Cortex of kidney (tissue), 1 donor: ENCODE measurements at places on chromosomes 12 and 14.

DNA sequence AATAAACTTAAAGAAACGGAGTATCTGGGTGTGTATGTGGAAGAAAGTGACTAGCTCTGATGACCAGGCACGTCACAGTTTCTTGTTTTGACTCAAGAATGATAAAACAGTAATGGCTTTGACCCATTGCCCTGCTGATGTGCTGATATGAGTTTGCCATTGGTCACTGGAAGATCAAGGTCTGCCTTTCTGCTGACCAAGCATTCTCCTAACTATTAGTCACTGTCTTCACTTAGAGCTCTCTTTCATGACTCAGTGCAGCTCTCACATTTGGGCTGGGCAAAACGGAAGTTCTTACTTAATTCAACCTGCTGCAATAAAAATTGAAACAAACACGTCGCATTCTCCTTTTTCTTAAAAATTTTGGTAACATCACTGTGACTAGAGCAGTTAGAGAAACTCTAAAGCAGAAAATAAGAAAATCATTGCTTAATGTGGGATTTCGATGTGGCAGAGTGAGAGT is 366.7 kb downstream of the BTG1 start:
- DNase-seq, result no peak

GRCh38 chr12:32072102-32072501 is 34.5 kb upstream of the BICD1 start:
- no peak for DNase-seq

DNA sequence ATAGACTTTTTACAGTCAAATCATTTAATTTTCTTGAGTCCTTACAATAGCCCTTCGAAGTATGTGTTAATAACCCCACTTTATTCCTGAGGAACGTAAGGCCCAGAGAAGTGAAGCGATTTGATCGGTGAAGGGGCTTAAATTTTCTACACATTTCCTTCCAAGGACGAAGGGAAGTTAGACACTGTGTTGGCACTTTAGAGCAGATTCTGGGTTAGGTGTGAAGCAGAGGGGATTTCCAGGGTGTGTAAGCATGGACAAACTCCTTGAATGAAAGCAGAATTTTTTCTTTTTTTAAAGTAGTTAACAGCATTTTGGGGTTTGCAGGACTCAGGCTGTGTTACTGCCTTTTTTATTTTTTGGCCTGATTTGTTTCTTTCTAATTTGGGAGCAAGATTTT is 38.9 kb downstream of the PRORP start:
- DNase-seq, result no peak

DNA sequence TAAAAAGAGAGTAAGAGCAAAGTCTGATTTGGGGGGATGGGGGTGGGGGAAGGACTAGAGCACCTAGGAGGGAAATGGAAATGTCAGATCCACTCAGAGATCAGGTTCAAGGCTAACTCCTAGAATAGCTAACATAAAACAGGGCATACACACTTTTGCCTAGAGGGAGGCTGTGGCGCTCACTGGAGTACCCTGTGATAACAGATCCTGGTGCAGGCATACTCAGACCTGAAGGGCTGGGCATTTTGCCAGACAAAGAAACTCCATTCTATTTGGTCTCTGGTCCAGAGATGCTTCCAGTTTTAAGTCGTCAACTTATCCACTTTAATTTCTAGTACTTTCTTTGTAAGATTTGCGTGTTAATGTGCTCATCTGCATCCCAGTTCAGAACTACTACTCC is 5.8 kb downstream of the CTDSP2 start:
- no peak for DNase-seq

DNA sequence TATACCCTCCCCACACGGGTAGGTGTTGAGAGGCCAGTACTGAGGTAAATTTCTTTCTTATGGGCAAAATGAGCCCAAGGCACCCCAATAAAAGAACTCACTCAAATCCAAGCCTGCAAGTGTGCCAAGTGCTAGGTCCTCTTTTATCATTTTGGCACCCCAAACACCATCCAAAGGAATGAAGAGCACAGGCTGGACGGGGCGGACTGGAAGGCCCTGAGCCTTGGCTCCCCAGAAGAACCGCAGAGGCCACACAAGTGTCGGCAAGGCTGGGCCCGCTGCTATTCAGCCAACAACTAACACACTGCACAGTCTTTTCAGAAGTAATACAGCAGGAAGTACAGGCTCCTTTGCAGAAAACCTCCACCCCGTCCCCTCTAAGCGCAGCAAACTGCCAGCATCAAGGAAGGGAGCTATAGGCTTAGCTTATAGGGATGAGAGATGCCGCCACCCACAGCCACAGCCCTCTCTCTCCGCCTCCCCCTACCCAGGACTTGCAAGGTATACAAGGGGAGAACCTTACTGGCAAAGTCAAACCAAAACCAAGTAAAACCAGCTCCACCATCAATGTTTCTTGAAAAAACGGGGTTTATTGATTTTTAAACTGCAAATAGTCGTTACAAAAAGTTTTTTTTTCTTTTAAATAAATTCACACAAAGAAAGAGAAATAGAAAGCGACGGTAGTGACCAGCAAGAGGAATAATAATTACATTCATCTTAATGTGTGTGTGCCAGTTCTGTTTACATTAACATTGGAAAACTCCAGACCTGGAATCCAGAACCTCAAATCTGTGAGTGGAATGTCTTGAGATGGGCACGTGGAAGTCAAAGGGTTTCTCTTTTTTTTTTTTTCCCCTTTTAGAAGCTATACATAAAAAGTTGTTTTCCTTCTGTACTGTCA is 5.5 kb downstream of the ZFP36L1 start:
- DNase-seq, result no peak

GRCh38 chr14:98957211-98958047 is 314.6 kb downstream of the BCL11B start:
- no peak for DNase-seq

- no peak for DNase-seq
Observed at GRCh38 chr12:96677363-96677762, 188.0 kb downstream of the CFAP54 start.

DNA sequence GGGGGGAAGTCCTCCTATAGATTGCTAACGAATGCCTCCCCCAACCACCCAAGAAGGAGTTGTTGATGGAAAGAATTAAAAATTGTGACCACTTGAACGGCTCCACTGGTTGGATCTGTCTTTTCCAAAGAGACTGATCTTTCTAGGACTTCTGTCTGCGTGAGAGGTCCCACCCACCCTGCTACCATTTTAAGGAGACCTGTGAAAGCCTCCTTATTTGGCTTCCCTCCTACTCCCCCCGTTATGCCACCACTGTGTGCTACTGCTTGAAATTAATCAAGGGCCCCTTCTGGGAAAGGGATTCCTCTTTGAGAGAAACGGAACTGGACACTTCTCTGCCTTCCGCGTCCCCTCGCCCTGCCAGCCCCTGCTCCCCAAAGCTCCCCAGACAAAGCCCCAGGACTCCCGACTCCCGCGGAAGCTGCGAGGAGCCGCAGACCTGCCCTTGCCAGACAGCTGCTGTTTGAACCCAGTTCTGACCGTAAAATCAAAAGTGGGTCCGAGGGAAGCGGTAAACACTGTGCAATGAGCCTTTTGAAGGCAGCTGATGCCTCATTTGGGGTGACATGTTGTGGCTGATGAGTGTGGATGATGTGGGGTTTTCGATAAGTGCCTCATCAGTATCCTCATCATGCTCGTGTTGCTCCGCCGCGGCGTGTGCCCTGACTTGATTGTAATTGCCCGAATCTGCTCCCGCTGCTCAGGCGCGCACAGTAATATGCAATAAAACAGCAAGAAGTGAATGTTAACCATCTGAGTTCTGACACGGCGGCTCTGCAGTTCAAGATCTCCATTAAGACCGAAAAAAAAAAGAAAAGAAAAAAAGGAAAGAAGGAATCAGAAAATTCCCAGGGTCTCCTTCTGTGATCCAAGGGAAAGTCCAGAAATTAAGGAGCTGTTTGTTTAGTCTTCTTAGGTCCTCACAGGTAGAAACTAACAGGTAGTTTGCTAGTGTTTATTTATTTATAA is 48.2 kb downstream of the MBIP start:
- no peak for DNase-seq

DNA sequence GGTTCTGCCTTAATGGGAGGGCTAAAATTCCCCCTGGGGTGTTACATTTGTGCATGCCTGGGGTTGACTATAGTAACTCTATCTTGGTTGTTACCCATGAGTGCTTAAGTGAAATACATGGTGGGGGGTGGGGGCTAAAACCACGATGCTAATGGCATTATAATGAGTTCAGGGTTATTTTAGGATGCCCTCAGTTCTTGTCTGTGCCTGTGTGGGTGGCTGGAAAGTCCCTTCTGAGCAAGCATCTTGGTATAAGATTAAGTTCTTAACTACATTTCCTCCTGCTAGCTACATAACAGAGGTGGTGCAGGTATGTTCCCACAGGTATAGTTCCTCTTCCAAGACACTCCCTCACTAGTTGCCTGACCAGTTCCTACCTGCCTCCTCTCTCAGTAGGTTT is 822.3 kb downstream of the LRFN5 start:
- DNase-seq, result no peak

DNA sequence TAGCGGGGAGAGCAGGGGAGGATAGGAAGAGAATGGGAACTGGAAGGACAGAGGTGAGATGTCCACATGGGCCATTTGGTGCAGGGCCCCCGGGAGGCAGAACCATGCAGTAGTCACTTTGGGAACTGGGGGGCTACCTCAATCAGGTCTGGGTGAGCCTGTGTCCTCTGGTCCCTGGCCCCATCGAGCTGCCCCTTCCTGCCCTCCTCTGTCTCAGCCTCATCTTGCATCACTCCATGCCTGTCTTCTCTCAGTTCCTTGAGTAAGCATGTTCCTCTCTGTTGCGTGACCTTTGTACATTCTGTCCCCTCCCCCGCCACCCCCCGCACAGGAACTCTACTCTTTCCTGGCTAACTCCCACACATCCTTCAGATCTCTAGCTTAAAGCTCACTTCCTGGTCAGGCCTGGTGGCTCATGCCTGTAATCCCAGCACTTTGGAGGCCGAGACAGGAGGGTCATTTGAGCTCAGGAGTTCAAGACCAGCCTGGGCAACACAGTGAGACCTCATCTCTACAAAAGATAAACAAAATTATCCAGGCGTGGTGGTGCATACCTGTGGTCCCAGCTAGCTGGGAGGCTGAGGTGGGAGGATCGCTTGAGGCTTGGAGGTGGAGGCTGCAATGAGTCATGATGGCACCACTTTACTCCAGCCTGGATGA is 23.2 kb downstream of the FOS start:
- DNase-seq, result no peak

DNA sequence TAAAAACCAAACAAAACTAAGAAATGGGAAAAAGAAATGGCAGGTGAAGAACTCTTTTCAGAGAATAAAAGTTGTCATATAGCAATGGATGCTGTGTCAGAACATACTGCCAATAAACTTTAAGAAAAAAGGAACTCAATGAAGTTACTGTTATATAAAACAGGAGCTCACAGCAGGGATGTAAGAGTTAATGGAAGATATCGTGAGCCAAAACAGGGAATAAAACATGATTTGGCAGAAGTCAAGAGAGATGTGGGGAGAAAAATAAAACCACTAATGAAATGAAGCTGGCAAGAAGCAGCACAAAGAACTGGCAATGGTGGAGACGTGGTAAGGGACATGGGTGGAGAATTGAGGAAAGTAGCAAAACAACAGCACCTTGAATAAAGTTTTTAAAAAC is 61.0 kb downstream of the TAOK3 start:
- no peak for DNase-seq
